ENCODE measurements at places on chromosomes 3 and 15.

DNA sequence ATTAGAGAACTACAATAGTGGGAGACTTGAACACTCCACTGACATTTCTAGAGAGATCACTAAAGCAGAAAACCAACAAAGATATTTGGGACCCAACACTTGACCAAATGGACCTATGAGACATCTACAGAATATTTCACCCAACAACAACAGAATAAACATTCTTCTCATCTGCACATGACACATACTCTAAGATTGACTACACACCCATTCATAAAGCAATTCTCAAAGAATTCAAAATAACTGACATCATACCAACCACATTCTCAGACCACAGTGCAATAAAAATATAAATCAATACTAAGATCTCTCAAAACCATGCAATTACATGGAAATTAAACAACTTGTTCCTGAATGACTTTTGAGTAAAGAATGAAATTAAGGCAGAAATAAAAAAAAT is 473.7 kb downstream of the LPP start:
- DNase-seq: no peak

GRCh38 chr3:184685646-184686045 is 26.2 kb downstream of the MAGEF1 start:
- DNase-seq: no peak

GRCh38 chr3:59878038-59878427 is 828.2 kb upstream of the CFAP20DC start:
- no peak for DNase-seq

GRCh38 chr3:18033581-18034108 is 291.2 kb upstream of the TBC1D5 start:
- no peak for DNase-seq

GRCh38 chr3:151553888-151554287 is 93.0 kb upstream of the IGSF10 start:
- DNase-seq: peak; percentile 96

DNA sequence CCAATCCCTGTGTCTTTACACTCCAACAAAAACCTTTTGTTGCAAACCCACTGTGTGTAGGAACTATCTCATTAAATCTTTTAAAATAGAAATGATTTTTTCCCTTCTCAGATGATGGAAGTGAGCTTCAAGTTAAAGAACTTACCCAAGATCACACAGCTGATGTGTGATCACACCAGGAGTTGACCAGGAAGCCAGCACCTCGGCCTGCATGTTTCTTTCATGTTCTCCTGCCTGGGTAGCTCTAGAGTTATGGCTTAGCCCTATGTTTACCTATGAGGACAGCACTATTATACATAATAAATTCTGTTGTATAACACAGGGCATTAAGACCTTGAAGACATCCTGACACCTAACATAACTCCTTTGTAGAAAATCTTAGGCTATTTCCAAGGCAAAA is 132.1 kb upstream of the KLHL25 start:
- DNase-seq: no peak

- peak; percentile 48 for DNase-seq
Observed at GRCh38 chr15:73897441-73898261, 24.3 kb downstream of the TBC1D21 start.

- DNase-seq: no peak
Observed at GRCh38 chr3:197289726-197290125, 8.7 kb downstream of the DLG1 start.

GRCh38 chr3:63338351-63338750 is 60.2 kb downstream of the SYNPR start:
- DNase-seq: no peak

DNA sequence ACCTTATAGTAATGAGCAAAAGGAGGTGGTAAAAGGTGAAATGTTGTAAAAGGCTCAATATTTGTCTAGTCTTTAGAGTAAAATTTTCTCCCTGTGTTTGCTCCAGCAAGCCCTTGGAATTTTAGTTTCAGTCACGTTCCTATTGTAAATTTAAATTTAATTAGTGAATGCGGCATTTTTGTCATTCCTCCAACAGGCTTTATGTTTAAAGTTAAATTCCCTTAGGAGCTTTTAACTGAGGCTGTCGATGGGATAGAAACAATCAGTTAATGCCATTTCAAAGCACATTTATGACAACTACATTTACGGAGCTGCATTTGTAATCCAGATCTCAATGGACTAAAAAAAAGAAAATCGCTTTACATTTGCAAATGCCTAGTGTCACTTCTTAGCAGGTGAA is 868 bp upstream of the GADL1 start:
- DNase-seq: no peak

GRCh38 chr15:83813682-83814081 is 159.8 kb downstream of the ADAMTSL3 start:
- no peak for DNase-seq

All from HL-60 (cell line).